ENCODE measurements at places on chromosomes 6 and 20.

- DNase-seq, result no peak
These were observed 17.5 kb downstream of the PPARD start for GRCh38 chr6:35359744-35360348.

DNA sequence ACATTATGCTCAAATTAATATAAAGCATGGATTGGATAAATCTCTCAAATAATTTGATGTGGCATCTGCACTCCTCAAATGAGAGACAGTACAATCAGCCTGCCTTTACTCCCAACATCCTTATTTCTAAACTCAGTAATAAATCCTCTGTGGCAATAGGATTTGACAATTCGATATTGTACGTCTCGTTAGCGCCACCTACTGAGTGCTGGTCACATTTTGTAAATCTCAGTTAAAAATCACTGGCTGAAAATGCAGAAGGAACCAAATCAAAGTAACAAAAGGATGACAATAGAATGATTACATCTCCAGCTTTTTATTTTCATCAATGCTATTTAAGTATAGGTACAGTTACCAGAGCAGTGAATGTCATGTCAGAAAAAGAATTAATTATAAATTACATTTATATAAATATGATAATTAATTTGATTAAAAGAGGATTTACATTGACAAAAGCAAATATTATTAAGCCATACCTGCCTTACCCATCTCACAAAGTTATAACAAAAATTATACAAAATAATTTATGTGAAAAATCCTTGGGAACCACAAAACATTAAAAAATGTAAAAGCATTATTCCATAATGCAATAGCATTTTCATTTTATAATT, 20.2 kb upstream of the GJE1 start:
- DNase-seq, result peak; percentile 14

- DNase-seq, result no peak
These were observed 148.2 kb upstream of the MLN start for GRCh38 chr6:33952016-33952415.

- no peak for DNase-seq
These were observed 5.9 kb downstream of the SPAG4 start for GRCh38 chr20:35621560-35621946.

GRCh38 chr20:14801591-14802325, 464.3 kb upstream of the FLRT3 start:
- DNase-seq, result no peak

DNA sequence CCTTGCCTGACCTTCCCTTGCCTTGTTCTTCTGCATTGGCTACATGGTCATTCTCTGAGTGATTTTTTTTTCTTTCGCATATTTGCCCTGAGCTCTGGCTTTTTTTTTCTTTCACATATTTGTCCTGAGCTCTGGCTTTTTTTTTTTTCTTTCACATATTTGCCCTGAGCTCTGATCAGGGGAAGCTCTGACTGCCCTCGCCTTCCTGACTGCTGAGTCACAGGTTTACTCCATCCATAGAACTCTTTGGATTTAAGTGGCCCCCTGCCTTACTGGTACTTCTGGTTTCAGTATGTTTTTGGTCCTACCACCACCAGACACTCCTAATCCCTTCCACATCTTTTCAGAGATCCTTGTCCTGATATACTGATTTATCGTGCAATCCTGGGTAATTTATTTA, 201.1 kb downstream of the OGFRL1 start:
- no peak for DNase-seq

GRCh38 chr6:82553863-82554531, 190.4 kb downstream of the TPBG start:
- DNase-seq, result no peak

GRCh38 chr20:38165089-38165965, at the start of gene TGM2:
Gene TGM2, minus strand, starts transcription at chr20:38165270. Its CDS starts 72 bp downstream, at chr20:38165198.
- DNase-seq, result no peak

DNA sequence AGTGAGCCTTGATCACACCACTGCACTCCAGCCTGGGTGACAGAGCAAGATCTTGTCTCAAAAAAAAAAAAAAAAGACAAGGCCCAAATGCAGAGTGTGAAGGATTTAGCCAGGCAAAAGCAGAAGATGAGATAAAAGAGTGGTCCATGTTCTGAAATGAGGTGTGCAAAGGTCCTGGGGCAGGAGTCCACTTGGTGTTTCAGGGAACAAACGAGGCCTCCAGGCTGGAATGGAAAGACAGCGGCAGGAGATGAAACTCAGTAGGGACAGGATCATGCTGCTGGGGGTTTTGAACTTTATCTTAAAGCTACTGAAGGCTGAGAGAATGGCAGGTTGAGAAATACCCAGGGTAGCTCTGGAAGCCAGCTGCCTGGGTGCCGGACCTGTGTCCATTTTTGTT, 178.2 kb downstream of the ZMYND8 start:
- no peak for DNase-seq

GRCh38 chr6:18845896-18846295, 458.7 kb downstream of the RNF144B start:
- peak; percentile 63 for DNase-seq

DNA sequence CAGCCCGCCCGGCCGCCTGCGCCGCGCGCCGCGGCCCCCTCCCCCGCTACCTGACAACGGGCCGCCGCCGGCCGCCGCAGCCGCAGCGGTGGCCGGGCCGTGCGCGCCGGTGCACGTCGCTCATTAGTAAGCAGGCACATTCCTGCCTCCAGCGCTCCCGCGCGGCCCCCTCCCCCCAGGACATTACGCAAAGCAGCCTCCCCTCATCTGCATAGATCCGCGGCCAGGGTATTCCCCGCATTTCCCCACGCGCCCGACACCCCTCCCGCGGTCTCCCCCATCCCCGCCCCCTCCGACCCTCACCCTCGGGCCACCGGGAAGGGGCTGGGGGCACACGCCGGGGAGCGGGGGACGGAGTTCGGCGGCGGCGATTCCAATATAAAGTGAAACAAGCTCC, at the start of gene HIVEP2:
Gene HIVEP2 (minus strand): TSS at position 128 of the 397 bp plus-strand sequence. CDS start 170,438 bp downstream, outside the sequence.
- DNase-seq, result peak; percentile 55

DNA sequence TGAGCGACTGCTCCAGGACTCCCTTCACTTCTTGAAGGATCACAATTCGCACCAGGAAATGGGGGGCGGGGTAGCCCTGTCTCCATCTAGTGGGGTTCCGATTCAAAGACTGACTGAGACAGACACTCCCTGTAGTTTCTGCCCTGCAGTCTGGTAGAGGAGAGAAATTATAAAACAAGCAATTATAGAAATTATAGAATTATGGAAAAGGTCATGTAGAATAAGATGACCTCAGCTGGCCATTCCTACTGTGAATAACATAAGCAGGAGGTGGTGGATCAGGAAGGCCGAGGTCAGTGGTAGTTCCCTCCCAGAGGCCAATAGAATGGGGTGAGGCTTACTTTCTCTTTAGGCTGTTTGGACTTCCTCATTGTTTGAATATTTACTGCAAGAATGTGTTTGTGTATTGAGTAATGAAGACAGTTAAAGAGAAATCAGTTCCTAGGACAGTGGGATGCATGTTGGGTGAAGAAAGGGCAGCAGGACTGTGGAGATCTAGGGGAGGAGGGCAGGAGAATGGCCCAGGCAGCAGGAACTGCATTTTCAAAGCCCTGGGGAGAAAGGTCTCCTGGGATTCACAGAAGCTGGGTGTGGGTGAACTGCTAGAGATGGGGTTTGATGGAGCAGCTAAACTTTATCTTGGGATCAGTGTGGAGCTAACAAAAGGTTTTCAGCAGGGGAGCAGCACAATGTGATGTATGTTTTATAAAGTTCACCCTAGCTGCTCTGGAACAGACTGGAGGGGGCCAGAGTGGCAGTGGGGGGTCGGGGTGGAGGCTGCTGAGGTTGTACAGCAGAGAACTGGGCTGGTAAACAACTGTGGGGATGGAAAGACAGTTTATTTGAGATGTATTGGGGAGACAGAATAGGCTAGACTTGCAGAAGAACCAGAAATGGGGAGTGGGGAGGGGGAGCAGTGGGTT, 2.1 kb downstream of the ZNF341 start:
- DNase-seq, result no peak

DNA sequence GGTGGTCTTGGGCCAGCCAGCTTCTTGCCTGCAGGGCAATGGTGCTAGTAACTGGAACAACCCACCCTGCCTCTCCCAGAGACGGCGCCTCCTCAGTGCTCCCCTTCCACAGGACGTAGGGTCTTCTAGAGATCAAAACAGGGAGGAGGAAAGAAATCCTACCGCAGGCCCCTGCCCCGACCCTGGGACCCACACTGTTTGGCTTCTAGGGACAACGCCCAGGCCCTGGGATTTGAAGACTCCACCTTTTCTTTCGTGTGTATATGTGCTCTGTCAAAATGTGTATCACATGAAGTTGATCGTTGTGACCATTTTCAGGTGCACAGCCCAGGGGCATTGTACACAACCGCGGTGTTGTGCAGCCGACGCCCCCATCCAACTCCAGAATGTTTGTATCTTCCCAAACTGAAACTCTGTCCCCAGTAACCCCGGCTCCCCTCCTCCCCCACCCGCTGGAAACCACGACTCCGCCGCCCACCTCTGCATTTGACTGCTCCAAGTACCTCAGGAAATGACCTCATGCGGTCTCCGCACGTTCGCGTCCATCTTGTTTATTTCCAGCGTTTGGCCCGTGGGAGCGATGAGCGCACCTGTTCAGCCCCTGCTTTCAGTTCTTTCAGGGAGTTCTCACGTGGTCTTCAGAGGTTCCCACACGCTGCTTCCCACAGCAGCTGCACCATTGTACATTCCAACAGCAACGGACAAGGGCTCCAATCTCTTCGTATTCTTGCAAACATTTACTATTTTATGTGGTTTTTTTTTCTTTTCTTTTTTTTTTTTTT, 3.4 kb upstream of the BHLHE23 start:
- peak; percentile 88 for DNase-seq

- DNase-seq, result no peak
These were observed 57.2 kb downstream of the TMEM200A start for GRCh38 chr6:130423044-130423443.

- no peak for DNase-seq
These were observed 1.7 kb downstream of the BNIP5 start for GRCh38 chr6:36334832-36335459.

DNA sequence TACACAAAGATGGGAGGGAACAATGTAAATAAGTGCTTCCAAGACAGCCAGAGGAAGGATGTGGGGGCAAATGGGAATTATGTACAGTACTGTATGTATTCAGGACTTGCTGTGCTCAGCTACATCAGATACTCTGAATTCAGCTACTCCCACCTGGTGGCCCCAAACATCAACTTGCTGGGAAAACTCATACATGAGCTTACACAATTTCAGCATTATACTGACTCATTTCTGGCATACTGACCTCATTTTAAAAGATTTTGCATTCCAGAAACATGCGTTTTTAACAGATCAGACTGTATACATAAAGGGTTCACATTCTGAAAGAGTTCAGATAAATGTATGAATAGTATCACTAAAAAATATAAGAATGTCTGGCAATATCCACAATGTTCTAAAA, 59.7 kb downstream of the GPX5 start:
- no peak for DNase-seq

DNA sequence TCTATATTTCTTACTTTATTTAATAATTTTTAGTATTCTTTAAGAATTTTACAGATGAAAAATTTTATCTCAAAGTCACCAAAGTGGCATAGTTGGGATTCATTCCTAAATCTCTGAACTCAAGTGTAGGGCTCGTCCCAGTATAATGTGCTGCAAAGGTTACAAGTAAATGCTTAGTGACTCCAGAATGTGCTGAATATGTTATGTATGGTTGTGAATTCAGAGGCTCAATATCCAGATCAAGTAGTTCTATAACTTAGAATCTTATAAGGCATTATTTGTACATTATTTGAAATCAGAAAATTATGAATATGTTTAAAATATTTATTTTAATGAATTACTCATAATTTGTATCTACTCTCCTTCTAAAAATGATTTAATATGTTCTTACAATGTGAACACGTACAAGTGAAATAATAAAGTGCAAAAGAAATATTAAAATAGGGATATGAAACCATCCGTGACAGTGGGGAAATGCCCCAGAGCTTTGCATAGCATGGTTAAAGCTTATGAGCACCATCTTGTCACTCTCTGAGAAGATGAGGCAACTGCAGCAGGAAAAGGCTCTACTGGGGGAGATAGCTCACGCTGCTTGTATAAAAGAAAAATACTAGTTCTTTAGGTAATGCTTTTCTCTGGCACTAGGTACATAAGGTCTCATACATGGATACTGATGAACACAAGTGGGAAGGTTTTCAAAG, 259.0 kb downstream of the FOXC1 start:
- DNase-seq, result no peak

DNA sequence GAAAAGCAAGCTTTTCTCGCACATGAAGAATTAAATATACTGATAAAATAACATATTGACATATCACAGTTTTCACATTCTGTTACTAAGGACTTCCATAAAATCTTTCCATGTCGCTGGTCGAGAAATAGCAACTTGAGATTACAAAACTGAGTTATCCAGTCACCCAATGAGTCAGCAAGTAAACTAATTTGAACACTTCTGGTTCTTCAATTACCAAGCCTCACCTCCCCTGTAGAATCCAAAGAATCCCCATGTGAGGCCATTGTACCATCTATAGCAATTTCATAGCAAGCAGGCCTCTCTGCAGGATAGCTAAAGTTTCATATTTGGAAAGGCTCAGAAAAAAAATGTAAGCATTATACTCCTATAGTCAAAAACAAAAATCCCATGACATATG, 87.3 kb downstream of the PKHD1 start:
- DNase-seq, result no peak

- DNase-seq, result no peak
These were observed 182.5 kb downstream of the OTOR start for GRCh38 chr20:16930656-16931055.

DNA sequence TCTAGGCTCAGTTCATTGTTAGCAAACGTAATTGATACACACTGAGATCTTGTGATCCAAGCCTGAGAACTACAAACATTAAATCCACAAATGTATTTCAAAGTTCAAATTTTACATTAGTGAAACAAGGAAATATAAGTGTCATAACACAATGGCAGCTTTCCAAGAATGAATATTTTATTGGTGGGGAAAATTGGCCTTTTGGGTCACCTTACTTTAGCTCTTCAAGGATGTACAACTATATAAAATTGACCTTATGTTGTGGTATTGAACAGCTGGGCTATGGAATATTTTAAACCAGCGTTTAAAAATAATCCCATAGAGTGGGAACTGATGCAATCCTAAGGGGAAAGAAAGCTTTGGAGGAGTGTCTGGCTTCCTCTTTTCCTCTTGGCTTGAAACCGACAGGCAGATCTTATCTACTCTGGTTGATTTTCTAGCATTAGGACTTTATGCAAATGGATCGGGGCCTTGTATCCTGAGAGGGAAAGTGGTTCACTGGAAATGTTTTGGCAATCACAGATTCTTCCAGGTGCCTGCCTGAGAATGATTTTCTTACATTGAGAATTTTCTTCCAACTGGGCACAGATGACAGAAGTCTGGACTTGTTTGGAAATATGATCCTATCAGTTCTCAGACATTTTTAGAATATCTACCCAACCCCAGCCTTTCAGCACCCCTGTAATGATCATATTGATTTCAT, 184.8 kb upstream of the ECI2 start:
- no peak for DNase-seq

DNA sequence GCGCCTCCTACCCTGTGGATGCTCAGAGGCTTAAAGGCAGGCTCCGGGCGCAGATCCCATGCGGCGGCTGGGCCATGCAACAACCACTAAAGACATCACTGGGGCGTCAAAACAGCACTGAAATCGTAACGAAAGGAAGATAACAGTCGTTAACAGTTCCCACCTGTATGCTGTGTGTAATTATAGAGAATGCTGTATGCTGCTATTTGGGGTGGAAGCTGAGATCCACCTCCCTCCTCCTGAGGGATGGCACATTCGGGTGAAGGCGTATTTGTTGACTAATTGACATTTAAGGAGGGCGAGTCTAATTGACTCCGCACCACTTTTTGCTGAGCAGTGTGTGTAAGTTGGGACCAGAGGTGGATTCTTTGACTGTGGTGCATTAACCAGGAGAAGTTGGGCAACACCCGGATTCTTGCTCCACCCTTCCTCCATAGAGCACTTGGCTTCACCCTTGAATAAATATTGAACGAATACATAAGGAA, 687 bp downstream of the SLC35A1 start:
- peak; percentile 23 for DNase-seq

Data from DMS79 treated with DMSO at 0.1 percent for 48 hours (cell line).